Ascending aorta (tissue), 2 donors: ENCODE measurements at places on chromosomes 13 and 19.
A peak's percentile ranks its signal among the peaks of the same experiment; 100 is the strongest.

- no peaks in the 10 kb centered on the region for H3K27me3 ChIP-seq
- H3K4me1 ChIP-seq: no peaks in the 10 kb centered on the region
- no peak overlapping the region for H3K4me3 ChIP-seq
- no peak overlapping the region for H3K27ac ChIP-seq
- H3K36me3 ChIP-seq: no peaks in the 10 kb centered on the region
Observed at GRCh38 chr13:79491715-79492114, 10.8 kb downstream of the NDFIP2 start.

- no peak for DNase-seq
- H3K4me3 ChIP-seq: no peak overlapping the region
- no peaks in the 10 kb centered on the region for H3K36me3 ChIP-seq
- H3K27ac ChIP-seq: no peak overlapping the region
- no peaks in the 10 kb centered on the region for H3K4me1 ChIP-seq
- H3K27me3 ChIP-seq: no peaks in the 10 kb centered on the region
Observed at GRCh38 chr13:21913010-21913409, 242.1 kb downstream of the FGF9 start.

GRCh38 chr19:15717809-15718208 is 10.0 kb upstream of the OR10H2 start:
- no peak overlapping the region for H3K27ac ChIP-seq
- no peaks in the 10 kb centered on the region for H3K27me3 ChIP-seq
- no peak overlapping the region for H3K4me3 ChIP-seq
- no peak for DNase-seq
- no peaks in the 10 kb centered on the region for H3K4me1 ChIP-seq
- no peaks in the 10 kb centered on the region for H3K36me3 ChIP-seq

GRCh38 chr19:23799321-23799720 is 40.6 kb upstream of the ZNF681 start:
- no peak for DNase-seq
- no peak overlapping the region for H3K4me3 ChIP-seq
- H3K4me1 ChIP-seq: no peaks in the 10 kb centered on the region
- H3K27ac ChIP-seq: no peak overlapping the region

- peaks cover 11% of the 10 kb centered on the region for H3K27me3 ChIP-seq
- DNase-seq: no peak
- no peak overlapping the region for H3K27ac ChIP-seq
- no peaks in the 10 kb centered on the region for H3K36me3 ChIP-seq
Observed at GRCh38 chr19:2716275-2716650, 4.9 kb downstream of the DIRAS1 start.

GRCh38 chr19:1304197-1304924 is 18.7 kb downstream of the EFNA2 start:
- H3K4me3 ChIP-seq: no peak overlapping the region
- no peaks in the 10 kb centered on the region for H3K36me3 ChIP-seq
- no peaks in the 10 kb centered on the region for H3K27me3 ChIP-seq
- H3K27ac ChIP-seq: no peak overlapping the region

GRCh38 chr13:110872034-110872767 is 42.7 kb downstream of the ANKRD10 start:
- no peak for DNase-seq
- no peak overlapping the region for H3K4me3 ChIP-seq
- peak overlapping the region; percentile 23 for H3K27ac ChIP-seq
- H3K36me3 ChIP-seq: no peaks in the 10 kb centered on the region

DNA sequence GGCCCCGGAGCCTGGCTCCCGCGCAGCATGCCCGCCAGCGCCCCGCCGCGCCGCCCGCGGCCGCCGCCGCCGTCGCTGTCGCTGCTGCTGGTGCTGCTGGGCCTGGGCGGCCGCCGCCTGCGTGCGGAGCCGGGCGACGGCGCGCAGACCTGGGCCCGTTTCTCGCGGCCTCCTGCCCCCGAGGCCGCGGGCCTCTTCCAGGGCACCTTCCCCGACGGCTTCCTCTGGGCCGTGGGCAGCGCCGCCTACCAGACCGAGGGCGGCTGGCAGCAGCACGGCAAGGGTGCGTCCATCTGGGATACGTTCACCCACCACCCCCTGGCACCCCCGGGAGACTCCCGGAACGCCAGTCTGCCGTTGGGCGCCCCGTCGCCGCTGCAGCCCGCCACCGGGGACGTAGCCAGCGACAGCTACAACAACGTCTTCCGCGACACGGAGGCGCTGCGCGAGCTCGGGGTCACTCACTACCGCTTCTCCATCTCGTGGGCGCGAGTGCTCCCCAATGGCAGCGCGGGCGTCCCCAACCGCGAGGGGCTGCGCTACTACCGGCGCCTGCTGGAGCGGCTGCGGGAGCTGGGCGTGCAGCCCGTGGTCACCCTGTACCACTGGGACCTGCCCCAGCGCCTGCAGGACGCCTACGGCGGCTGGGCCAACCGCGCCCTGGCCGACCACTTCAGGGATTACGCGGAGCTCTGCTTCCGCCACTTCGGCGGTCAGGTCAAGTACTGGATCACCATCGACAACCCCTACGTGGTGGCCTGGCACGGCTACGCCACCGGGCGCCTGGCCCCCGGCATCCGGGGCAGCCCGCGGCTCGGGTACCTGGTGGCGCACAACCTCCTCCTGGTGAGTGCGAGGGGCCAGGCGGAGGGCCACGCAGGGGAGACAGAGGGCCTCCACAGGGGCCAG is at the start of gene KL:
Gene KL, plus strand, starts transcription at position 10 of the 909 bp plus-strand sequence. Its CDS starts 18 bp downstream, at position 28.
- no peak for DNase-seq
- no peaks in the 10 kb centered on the region for H3K4me1 ChIP-seq
- H3K27ac ChIP-seq: peak within 1 kb of the TSS; percentile 57
- peak within 1 kb of the TSS; percentile 75 for H3K4me3 ChIP-seq
- no peaks in the 10 kb centered on the region for H3K27me3 ChIP-seq

GRCh38 chr13:26721251-26722121 is 39.1 kb downstream of the GPR12 start:
- H3K27ac ChIP-seq: no peak overlapping the region
- H3K36me3 ChIP-seq: no peaks in the 10 kb centered on the region
- no peaks in the 10 kb centered on the region for H3K4me1 ChIP-seq

DNA sequence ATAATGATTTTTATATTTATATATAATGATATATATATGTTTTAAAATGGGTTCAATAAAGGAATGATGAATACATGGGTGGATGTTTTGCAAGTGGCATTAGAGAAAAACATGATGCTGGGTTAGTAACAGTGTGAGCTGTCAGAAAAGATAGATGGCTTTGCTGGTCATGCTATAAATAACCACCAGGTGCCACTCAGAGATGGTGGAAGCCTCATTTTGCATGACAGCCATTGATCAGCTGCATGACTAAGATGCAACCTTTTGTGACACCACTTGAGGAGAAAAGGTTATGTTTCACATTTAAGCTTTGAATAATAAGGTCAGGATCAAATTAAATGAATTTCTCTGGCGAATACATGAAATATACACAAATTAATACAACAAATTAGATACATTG is 737.7 kb downstream of the PCDH9 start:
- H3K36me3 ChIP-seq: no peaks in the 10 kb centered on the region
- no peaks in the 10 kb centered on the region for H3K4me1 ChIP-seq
- no peak overlapping the region for H3K4me3 ChIP-seq
- no peak for DNase-seq
- H3K27me3 ChIP-seq: no peaks in the 10 kb centered on the region

GRCh38 chr13:50119591-50119990 is 104.3 kb downstream of the KCNRG start:
- H3K27me3 ChIP-seq: no peaks in the 10 kb centered on the region
- no peaks in the 10 kb centered on the region for H3K36me3 ChIP-seq
- no peak overlapping the region for H3K4me3 ChIP-seq
- no peaks in the 10 kb centered on the region for H3K4me1 ChIP-seq

DNA sequence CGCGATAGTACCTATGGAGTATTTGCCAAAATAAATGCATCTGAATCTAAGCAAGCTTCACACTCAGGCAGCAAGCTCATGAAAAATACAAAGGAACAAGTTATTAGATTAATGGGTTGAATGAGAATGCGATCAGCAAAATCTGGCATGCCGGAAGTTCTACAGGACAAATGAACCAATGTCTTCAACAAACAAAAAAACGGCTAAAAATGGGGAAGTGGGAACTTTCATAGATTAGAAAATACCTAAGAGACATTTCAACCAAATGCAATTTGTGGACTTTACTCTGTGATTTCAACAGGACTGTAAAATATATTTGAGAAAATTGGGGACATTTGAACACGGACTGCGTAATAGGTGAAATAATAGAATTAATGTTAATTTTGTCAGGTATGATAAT is 22.4 kb upstream of the RNASEH2B start:
- no peak overlapping the region for H3K4me3 ChIP-seq
- DNase-seq: no peak
- no peak overlapping the region for H3K27ac ChIP-seq
- H3K27me3 ChIP-seq: no peaks in the 10 kb centered on the region

- H3K27me3 ChIP-seq: no peaks in the 10 kb centered on the region
- no peak overlapping the region for H3K27ac ChIP-seq
- no peak for DNase-seq
- peaks cover 7% of the 10 kb centered on the region for H3K36me3 ChIP-seq
Observed at GRCh38 chr19:58460039-58460438, 6.8 kb upstream of the ZNF324 start.

DNA sequence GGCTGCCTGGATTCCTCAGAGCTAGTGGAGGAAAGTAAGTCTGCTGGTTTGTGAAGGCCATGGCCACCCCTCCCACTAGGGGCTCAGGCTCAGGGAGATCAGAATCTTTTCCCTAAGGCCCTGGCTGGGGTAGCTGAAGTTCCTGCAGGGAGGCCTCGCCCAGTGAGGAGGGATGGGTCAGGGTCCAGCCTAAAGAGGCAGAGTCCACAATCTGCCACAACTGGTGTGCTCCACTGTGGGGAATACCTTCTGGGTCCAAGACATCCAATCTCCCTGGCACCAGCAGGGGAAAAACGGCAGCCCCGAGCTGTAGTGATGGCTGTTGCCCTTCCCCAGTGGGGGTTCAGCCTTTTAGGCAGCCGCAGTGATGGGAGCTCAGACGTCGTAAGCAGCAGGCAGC is 23.2 kb downstream of the IGFL3 start:
- H3K36me3 ChIP-seq: no peaks in the 10 kb centered on the region
- H3K27me3 ChIP-seq: no peaks in the 10 kb centered on the region
- H3K27ac ChIP-seq: no peak overlapping the region
- DNase-seq: no peak

DNA sequence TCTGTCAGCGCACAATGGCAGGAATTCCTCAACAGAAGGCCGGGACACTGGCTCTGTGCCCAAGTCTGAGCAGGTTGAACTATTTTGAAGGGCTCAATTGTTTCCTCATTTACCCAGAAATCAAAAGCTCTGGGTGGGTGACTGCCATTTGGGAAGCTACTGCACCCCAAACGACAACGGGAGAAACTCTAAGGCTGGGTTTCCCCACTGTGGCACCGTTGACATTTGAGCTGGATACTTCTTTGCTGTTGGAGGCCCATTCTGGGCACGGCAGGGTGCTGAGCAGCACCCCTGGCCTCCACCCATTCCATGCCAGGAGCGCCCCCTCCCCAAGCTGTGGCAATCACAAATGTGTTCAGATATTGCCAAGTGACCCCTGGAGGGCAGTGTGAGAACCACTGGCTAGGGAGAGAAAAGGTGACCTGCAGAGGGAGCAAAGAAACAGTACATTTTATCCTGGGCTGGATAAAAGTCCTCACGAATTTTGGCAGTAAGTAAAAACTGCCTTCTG is 62.5 kb downstream of the RFX2 start:
- no peaks in the 10 kb centered on the region for H3K27me3 ChIP-seq
- H3K36me3 ChIP-seq: peaks cover 9% of the 10 kb centered on the region
- no peaks in the 10 kb centered on the region for H3K4me1 ChIP-seq
- DNase-seq: no peak

DNA sequence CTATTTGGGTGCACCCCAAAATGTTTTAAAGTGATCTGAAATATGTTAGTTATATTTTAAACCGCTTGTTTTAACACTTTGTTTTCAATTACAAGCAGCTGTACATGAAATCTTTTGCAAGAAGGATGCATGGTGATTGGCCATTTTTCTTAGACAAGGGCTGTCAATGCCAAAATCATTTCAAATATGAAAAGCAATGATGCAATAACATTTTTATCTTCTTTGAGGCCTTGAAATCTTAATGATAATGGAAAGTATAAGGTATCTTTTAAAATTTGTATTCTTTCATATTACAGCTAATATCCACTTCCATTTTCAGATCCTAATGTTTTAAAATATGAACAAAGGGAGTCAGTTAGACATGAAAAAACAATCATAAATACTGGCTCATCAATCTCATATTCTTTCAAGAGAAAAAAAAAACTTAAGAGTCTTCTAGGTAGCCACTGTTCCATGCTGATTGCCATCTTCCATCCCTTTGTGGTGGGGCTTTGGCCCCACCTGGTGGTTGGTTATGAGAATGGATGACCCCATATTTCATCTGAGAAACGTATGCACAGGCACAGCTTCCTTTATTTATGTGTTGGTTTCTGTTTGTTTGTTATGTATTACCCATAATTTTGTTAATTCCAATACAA is 330.3 kb upstream of the MIR17HG start:
- no peaks in the 10 kb centered on the region for H3K36me3 ChIP-seq
- no peaks in the 10 kb centered on the region for H3K4me1 ChIP-seq
- no peak overlapping the region for H3K27ac ChIP-seq
- DNase-seq: no peak
- no peak overlapping the region for H3K4me3 ChIP-seq

- H3K4me3 ChIP-seq: no peak overlapping the region
- H3K27ac ChIP-seq: no peak overlapping the region
- DNase-seq: no peak
- H3K36me3 ChIP-seq: no peaks in the 10 kb centered on the region
- no peaks in the 10 kb centered on the region for H3K27me3 ChIP-seq
Observed at GRCh38 chr13:69389899-69390298, 717.7 kb upstream of the ATXN8OS start.

- peaks cover 5% of the 10 kb centered on the region for H3K4me1 ChIP-seq
- peak overlapping the region; percentile 59 for H3K27ac ChIP-seq
- H3K27me3 ChIP-seq: no peaks in the 10 kb centered on the region
- peaks cover 12% of the 10 kb centered on the region for H3K36me3 ChIP-seq
- peak overlapping the region; percentile 84 for H3K4me3 ChIP-seq
- DNase-seq: no peak
Observed at GRCh38 chr19:35776102-35776788, 881 bp downstream of the ARHGAP33 start.

GRCh38 chr19:12715929-12716328 is 7.8 kb downstream of the TNPO2 start:
- H3K4me3 ChIP-seq: no peak overlapping the region
- no peak for DNase-seq
- H3K4me1 ChIP-seq: peaks cover 3% of the 10 kb centered on the region
- no peak overlapping the region for H3K27ac ChIP-seq
- H3K36me3 ChIP-seq: peaks cover 64% of the 10 kb centered on the region

DNA sequence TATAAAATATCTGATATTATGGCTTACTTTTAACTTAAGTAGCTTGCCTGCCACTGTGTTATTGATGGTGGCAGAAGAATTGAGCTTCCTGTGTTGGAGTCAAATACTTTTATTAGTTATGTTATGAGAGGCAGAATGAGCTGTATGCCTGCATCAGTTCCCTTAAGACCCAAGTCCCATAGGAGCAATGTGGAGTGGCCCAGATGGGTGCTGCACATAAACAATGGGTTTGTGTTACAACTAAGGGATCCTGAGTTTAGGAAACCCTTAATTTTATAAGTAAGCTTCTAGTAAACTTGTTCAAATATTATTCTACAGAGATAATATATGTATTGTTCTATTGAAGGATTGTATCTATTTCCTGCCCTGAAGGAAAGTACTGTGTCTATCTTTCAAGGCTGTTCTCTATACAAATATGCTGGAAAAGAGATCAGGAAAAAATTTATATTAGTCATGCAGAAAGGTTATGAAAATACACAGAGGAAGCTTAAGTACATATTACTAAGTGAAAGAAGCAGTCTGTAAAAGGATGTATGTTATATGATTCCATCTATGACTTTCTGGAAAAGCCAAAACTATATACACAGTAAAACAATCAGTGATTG is 2018.0 kb upstream of the PCDH20 start:
- H3K36me3 ChIP-seq: no peaks in the 10 kb centered on the region
- no peak for DNase-seq
- no peaks in the 10 kb centered on the region for H3K27me3 ChIP-seq
- H3K27ac ChIP-seq: no peak overlapping the region
- H3K4me1 ChIP-seq: no peaks in the 10 kb centered on the region
